ENCODE measurements at places on chromosomes 6 and 20.

DNA sequence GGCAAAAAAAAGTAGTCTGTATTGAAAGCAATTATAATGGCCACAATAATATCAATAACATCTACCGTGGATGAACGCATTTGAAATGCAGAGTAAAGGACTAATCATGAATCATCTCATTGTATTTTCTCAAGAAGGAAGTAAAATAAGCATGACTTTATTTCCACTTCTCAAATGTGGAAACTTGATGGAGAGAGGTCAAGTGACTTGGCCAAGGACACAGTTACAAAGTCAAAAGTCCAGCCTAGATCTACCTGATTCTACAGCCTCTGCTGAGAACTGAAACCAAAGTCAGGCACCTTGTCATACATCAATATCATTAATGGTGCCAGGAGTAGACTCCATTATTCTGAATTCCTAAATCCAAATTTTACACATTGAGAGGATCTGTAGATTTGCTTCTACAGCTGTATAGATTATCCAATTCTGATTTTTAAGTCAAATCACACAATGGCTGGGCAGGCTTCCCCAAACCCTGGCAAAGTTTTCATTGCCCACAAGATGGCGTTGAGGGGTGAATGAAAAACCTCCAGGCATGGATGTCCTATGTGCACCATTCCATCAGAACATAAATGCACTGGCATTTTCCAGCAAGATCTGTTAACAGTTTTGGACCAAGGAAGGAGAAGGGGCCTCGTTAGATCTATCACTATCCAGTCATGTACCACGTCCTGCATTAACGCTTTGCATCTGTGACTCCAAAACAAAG lies 423.1 kb downstream of the MAFB start:
- peak; percentile 46 for DNase-seq

DNA sequence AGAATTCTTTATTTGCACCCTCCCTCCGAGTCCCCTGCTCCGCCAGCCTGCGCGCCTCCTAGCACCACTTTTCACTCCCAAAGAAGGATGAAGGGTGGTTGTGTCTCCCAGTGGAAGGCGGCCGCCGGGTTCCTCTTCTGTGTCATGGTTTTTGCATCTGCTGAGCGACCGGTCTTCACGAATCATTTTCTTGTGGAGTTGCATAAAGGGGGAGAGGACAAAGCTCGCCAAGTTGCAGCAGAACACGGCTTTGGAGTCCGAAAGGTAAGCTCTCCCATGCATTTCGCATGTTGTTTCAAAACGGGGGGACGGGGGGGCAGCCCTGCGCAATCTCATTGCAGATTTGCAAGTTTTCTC lies 357 bp downstream of the PCSK2 start:
- DNase-seq, result no peak

DNA sequence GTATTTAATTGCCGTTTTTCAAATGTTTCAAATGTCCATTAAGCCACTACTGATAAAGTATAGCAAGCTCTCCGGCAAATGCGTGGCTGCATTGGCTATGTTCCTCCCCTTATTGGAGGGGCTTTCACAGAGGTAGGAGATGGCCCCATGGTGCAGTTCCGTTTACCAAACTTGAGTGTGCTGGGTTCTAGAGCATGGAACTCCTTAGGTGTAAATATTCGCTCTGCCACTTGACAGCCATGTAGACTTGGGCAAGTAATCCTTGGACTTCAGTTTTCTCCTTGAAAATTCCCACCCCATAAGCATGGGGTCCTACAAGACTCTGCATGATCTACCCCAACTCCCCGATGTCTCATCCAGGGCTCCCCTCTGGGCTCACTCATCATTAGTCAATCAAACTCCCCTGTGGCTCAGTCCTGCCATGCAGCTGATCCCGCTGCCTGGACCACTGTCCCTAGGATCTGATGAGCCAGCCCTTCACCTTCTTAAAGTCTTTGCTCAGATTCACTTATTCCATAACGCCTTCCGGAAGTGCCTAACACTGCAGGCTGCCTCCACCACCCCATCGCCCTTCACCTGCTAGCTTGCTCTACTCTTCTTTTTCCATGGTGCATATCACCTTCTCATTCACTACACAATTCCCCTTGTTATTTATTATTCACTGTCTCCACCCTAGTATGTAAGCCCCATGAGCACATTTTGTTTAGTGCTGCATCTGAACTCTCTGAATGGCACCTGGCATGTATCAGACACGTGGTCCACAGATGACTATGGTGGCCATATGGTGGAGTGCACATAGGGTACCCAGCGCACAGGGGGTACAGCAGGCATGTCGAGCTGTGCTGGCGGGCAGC lies 18.8 kb downstream of the PRR18 start:
- no peak for DNase-seq

DNA sequence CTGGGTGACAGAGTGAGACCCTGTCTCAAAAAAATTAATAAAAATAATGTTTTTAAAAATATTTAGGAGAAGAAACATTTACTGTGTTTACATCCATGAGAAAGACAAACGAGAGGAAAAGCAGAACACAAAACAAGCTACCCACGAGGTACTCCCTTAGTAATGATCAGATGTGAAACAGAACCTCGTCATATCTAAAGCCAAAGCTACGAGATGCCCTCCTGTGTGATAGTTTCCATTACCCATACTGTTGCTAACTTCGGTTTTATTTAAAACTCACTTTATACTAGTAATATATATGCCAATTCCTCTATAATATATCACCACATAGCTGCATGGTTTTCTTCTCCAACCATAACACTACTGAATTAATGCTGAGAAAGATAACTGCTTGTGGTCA lies 21.1 kb downstream of the SUMO4 start:
- no peak for DNase-seq

DNA sequence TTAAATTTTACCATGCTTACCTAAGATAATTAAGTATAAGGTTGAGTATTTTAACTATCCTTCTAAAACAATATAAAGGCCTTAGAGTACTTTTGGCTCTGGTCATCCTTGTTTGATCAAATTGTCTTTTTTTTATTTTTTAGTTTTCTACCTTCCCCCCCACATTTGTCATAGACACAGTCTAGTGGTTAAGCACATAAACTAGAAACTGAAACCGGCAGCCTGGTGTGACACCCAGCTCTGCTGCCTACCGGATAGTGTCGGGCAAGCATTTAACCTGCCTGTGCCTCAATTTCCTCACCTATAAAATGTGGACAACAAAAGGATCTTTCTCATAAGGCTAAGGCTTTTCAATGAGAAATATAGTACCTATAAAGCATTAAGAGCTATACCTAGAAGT lies 21.6 kb upstream of the TULP4 start:
- DNase-seq, result no peak

DNA sequence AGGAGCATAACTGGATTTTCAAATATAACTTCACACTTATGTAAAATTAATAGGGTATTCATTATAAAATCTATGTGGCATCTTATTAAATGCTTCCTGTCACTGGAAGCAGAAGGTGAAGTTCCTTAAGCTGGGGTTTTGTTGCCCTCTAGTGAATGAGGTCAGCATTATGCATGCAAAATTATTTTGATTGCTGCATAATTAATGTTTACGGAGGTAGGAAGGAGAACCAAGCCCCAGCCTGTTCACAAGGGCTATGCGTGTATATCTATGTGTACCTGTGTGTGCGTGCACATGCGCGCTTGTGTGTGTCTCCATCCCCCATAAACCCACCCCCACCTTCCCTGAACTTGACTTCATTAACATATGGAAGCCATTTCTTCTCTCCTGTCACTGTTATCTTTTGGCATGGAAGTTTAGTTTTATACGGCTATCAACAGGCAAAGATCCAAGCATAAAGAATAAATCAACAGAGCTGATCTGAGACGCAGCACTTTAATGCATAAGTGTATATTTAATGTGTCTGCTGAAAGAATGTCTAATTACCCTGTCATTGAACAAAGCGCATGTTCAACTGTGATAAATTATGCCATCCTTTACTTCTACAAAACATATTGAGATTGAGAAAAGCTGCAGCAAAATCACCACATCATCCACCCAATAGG lies 90.2 kb upstream of the CDH4 start:
- DNase-seq, result no peak

DNA sequence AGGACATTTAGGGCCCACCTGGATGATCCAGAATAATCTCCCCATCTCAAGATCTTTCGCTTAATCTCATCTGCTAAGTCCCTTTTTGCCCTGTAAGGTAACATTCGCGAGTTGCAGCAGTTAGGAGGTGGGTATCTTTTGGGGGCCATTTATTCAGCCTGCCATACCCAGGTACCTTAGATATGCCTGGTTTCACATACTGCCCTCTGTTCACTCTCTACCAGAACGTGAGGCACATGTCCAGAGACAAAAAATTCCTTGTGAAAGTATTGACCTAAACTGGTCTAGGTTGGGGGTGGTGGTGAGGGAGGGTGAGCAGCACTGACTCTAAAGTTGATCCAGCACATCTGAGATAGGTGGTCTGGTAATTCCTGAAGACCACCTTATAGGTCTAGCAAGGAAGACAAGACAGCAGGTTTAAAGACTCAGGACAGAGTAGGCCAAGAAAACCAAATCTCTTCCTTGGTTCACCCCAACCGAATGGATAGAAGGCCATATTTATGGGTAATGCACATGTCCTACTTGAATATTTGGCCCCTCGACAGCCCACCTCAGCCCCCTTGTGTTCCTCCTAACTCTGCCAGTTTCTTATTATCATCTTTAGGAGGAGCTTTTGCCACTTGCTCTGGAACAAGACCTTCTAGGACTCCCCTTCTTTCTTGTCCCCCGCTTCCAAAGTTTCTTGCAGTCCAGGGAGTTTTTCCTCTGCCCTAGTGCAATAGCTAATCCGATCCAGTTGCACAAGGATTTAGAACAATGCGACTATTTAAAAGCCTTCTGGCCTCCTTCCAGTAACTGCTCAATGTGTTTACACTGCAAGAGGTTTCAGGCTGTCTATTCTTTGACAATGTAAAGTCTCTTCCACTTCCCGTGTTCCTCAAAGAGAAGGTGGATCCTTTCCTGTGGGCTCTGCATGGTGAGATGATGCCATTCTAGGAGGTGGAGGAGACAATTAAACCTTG lies 213.0 kb upstream of the LAMP5 start:
- peak; percentile 62 for DNase-seq

GRCh38 chr6:122984393-122984792 lies 11.6 kb upstream of the CLVS2 start:
- DNase-seq, result no peak

GRCh38 chr6:161082215-161082614 lies 90.6 kb downstream of the MAP3K4 start:
- no peak for DNase-seq

DNA sequence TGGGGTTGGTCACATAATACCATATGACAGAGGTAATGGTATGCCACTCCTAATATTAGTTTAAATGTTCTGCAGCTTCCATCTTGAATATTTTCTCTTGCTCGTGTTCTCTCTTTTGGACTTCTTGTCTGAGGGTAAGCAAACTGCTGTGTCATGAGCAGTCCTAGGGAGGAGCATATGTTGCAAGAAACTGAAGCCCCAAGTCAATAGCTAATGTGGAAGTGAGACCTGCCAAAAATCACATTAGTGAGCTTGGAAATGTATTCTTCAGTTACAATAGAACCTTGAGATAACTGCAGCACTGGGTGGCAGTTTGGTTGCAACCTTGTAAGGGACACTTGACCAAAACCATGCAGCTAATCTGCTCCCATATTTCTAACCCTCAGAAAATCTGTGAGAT lies 178.2 kb upstream of the IMPG1 start:
- no peak for DNase-seq

GRCh38 chr6:7171733-7172132 lies 64.0 kb downstream of the RREB1 start:
- DNase-seq, result no peak

DNA sequence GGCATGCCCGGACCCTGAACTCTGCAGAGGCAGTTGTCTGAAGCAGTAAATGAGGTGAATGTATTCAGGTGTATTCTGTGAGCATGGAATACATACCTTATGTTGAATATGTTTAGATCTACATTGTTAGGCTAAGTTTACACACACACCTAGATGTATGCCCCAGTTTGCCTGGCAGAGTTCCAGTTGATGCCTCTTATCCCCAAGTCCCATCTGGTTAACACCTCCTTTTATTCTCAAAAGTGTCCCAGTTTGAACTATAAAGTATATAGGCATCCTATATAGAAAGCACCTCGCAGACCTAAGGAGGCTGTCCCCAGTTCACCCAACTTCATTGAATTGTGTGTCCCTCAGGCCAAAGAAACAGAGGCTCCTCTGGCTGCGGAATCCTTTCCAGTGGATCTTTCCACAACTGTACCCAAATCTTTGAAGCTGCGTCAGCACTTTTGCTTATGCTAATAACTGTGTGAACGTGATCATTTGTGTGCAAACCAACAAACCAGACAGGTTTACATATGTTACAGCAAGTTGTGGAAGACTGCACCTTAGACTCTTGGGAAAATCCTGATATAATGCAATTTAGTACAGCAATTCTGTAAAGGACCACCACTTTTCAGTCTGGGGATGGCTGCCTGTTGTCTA lies 4.8 kb upstream of the DHX35 start:
- no peak for DNase-seq

DNA sequence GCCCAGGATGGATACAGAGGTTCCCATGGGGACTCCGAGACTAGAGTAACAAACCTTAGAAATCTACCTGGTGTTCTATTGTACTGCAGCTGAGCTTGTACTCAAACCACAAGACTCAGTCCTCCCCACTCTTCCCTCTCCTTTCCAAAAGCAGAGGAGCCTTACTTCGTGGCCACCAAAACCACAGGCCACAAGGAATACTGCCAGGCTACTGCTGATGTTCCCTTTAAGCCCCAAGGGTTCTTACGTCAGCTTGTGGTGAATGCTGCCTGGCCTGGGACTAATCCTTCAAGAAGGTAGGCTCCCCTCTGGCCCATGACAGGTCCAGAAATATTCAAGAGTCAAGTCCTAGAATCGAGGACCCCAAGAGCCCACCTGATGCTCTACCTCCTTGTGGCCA lies 10.5 kb upstream of the DEFB128 start:
- no peak for DNase-seq

DNA sequence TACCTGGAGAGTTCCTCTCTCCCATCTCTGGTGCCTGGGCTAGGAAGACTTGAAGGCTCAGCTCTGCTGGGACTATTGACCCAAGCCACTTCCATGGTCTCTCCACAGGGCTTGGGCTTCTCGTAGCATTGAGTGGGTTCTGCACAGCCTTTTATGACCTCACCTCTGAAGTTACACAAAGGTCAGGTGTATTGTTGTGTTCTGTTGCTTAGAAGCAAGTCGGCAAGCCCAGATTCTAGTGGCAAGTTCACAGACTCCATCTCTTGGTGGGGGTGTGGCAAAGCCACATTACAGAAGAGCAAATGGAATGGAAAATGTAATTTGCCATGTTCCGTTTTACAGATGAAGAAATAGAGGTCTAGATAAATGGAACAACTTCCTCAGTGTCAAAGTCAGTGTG lies 13.5 kb downstream of the BPI start:
- DNase-seq, result no peak

GRCh38 chr6:4322846-4323309 lies 187.5 kb upstream of the ECI2 start:
- peak; percentile 29 for DNase-seq

All from fibroblast of upper back skin (primary cell).